ENCODE measurements at places on chromosomes 16 and 17. TPM values are rescaled to one million over a fixed set of nuclear protein-coding genes. Genes with fewer than 3 reads are reported as not detected.

- no peak for DNase-seq
Measured at GRCh38 chr17:1744551-1745512, 2.2 kb downstream of the SERPINF2 start.

GRCh38 chr16:27498031-27498825, 51.5 kb downstream of the GTF3C1 start:
- no peak for DNase-seq

DNA sequence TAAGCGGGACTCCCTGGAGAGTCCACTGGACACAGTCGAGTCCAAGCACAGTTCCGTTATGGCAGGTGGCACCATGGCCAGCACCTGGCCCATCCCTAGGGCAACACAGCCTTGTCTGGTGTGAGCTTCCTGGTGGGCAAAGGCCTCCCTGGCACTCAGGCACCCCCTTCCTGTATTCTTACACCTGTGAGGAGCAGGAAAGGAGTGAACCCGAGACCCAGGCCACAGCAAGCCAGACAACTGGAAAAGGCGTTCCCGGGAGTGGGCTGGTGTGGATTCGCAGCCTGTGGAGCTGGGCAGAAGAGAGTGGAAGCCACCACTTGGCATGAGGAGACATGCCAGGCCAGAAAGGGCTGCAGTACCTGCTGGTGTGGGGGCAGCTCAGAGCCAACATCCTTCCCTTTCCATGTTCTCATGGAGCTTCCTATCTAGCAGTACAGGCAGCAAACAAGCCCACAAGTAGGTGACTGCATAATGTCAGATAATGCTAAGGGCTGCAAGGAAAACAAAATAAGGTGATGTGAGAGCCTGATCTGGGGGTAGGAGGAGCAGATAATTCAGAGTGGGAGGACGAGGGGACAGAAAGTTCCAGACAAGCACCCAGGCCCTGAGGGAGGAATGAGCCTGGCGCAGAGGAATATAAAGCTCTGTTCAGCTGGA, 87.0 kb downstream of the GNAO1 start:
- no peak for DNase-seq

DNA sequence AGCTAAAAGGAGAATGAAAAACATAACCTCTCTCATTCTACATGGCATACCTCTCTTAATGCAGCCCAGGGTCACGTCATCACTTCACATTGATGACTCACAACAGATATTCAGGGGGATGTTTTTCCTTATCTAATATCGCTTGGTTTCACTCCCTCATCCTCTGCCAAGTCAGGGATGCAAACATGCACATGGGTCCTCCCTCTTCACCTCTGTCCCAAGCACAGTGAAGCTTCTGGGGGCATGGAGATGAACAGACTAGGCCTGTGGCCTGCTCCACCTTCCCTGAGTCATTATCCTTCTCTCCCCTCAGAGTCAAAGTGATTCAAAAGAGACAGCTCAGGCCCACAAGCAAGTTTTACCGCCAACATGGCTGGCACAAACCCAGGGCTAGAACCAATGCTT, 2.3 kb upstream of the MT2A start:
- peak; percentile 84 for DNase-seq

DNA sequence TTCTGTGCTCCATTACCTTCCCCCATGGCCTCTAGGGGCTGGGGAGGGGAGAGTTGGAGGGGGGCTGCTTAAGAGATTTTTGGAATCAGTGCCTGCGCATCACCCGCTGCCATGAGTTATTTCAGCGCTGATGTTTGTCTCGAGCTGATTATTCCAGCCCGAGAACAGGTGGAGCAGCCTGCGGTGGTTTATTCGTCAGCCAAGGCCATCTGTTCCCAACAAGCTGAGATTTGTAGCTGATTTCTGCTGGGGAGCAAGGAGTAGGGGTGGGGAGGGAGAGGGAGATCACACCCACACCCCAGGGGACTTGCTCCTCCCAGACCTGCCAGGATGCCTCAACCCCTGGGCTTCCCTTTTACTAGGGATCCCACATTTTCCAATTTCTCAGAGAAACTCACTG, 23.1 kb downstream of the PIPOX start:
- no peak for DNase-seq

KPNB1 gene
- total RNA-seq, result 202 TPM

Data from aorta (tissue), 5 donors.